ENCODE measurements at places on chromosomes 3 and 15. TPM values are rescaled to one million over a fixed set of nuclear protein-coding genes. Genes with fewer than 3 reads are reported as not detected.

DNA sequence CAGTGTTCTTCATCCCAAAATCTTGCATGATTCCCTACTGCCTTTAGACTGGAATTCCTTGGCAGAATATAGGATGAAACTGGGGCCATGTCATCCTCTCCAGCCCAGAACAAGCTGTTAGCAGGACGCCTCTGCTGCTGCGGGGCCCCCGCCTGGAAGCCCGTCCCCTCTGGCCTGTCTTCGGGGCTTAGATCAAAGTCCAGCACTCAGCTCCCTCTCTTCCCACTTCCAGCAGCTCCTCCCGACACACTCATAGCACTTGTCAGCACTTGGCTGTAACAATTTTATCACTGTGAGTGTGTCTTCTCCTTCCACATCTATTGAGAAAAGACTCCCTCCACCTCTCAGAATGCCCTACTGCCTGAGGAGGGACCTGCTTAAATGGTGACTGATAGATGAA is 112.0 kb upstream of the HACD2 start:
- H3K36me3 ChIP-seq: no peaks in the 10 kb centered on the region
- H3K27me3 ChIP-seq: no peaks in the 10 kb centered on the region
- no peak for DNase-seq
- peaks cover 35% of the 10 kb centered on the region for H3K4me1 ChIP-seq

- no peaks in the 10 kb centered on the region for H3K27me3 ChIP-seq
- no peaks in the 10 kb centered on the region for H3K4me1 ChIP-seq
- H3K36me3 ChIP-seq: no peaks in the 10 kb centered on the region
- H3K27ac ChIP-seq: no peak overlapping the region
- no peak for DNase-seq
Measured at GRCh38 chr3:120244834-120245225, 40.2 kb downstream of the GPR156 start.

GRCh38 chr3:187567661-187568121 is 102.5 kb downstream of the SST start:
- H3K4me1 ChIP-seq: no peaks in the 10 kb centered on the region
- DNase-seq: no peak
- no peak overlapping the region for H3K4me3 ChIP-seq
- H3K36me3 ChIP-seq: no peaks in the 10 kb centered on the region

DNA sequence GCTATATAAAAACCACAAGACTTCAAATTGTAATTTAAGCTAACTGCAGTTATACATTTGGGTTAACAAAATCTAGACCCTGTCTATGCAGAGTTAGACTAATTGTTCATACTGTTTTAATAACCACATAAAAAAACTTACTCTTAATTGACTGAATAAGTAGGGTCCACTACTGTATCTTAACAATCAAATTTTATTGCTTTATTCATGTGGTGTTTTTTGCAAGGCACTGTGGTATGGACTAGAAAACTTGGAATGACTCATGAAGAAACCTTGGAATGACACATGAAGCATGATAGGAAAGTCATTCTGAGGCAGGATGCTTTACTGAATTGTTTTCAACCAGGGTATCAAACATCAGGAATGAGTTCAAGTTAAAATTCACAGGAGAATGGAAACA is 2.3 kb downstream of the SERP1 start:
- H3K27ac ChIP-seq: peak overlapping the region; percentile 98
- peaks cover 2% of the 10 kb centered on the region for H3K4me1 ChIP-seq
- no peaks in the 10 kb centered on the region for H3K36me3 ChIP-seq

GRCh38 chr3:45597581-45597980 is 3.0 kb downstream of the LIMD1 start:
- no peaks in the 10 kb centered on the region for H3K36me3 ChIP-seq
- H3K4me3 ChIP-seq: no peak overlapping the region
- H3K27ac ChIP-seq: no peak overlapping the region
- no peak for DNase-seq

GRCh38 chr3:89260721-89261120 is 153.3 kb downstream of the EPHA3 start:
- no peak overlapping the region for H3K27ac ChIP-seq
- H3K4me3 ChIP-seq: no peak overlapping the region
- H3K4me1 ChIP-seq: no peaks in the 10 kb centered on the region
- H3K27me3 ChIP-seq: no peaks in the 10 kb centered on the region
- DNase-seq: no peak

DNA sequence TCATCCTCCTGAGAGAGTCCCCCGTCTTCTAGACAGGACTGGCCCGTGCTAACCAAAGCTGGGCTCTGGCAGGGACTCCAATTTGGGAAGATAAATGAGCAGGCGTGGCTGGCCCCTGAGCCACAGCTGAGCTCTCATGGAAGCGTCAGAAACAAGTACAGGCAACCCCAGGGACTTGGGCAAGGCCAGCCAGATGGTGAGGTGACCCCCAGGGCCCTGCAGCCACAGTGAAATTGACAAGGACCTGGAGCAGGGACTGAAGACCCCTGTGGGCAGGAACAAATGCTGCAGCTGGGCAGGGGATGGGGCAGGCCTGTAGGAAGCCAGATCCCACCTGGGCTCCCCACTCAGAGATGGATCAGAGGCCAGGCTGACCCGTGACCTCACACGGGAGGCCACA is 32.8 kb upstream of the CGNL1 start:
- no peak for DNase-seq
- H3K27me3 ChIP-seq: no peaks in the 10 kb centered on the region
- no peak overlapping the region for H3K4me3 ChIP-seq
- no peaks in the 10 kb centered on the region for H3K36me3 ChIP-seq

DNA sequence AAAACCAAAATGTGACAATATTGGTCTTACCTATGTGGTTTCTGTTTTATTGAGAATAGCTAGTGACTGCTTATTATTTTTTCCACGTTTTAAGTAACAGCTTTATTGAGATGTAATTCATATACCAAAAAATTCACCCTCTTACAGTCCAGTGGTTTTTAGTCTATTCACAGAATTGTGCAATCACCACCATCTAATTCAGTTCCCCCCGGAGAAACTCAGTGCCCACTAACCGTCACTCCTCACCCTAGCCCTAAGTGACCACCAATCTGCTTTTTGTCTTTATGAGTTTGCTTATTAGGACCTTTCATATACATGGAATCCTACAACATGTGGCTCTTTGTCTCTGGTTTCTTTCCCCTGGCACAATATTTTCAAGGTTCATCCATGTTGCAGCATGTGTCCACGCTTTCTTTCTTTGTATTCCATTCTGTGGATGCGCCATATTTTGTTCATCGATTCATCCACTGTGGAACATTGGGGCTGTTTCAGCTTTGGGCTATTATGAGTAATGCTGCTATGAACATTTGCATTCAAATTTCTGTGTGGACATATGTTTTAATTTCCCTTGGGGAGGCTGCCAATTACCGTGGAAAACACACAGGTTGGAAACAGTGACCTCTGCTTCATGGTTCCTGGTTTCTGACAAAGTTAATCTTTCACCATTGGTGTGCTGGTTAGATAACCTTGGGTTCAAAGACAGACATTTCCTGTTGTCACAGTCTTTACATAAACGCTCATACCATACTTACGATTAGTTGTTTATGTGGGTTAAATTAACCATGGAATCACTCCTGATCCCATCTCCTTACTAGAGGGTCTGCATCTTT is 3.2 kb upstream of the BCL2L10 start:
- no peaks in the 10 kb centered on the region for H3K27me3 ChIP-seq
- no peak for DNase-seq
- H3K4me1 ChIP-seq: peaks cover 1% of the 10 kb centered on the region
- no peak overlapping the region for H3K27ac ChIP-seq
- no peaks in the 10 kb centered on the region for H3K36me3 ChIP-seq
- no peak overlapping the region for H3K4me3 ChIP-seq

DNA sequence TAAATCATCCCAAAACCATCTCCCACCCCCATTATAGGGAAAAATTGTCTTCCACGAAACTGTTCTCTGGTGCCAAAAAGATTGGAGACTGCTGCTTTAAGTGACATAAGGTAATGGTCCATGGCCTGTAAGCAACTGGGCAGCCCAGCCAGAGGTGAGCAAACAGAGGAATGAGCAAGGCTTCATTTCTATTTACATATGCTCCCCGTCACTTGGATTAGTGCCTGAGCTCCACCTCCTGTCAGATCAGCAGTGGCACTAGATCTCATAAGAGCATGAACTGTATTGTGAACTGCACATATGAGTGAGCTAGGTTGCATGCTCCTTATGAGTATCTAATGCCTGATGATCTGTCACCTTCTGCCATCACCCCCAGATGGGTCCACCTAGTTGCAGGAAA is 1159.8 kb upstream of the ALCAM start:
- no peak overlapping the region for H3K4me3 ChIP-seq
- H3K27me3 ChIP-seq: no peaks in the 10 kb centered on the region
- H3K27ac ChIP-seq: no peak overlapping the region

DNA sequence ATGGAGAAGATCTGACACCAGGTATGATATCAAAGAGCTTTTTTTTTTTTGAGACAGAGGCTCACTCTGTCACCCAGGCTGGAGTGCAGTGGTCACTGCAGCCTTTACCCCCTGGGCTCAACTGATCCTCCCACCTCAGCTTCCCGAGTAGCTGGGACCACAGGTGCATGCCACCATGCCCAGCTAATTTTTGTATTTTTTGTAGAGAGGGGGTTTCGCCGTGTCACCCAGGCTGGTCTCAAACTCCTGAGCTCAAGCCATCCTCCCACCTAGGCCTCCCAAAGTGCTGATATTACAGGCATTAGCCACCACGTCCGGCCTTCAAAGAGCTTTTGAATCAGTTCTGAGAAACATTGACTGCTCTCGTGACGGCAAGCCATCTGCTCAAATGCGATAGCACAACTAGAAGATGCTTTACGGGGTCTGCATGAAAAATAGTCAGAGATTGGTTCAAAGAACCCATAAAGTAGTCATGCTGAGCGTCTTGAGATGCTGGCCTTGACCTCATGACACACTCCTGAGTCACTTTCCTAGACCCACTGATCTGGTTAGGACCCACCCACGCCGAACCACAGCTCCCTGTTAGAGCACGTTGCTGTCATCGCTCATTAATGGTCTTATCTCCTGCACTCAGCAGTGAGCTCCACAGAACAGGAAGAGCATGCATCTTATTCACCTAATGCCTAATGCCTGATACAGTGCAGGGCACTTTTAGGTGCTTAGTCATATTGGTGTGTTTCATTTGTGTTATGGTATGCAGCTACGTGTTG is 57.0 kb upstream of the NR2F2 start:
- no peaks in the 10 kb centered on the region for H3K27me3 ChIP-seq
- no peak for DNase-seq
- H3K4me3 ChIP-seq: no peak overlapping the region
- H3K36me3 ChIP-seq: no peaks in the 10 kb centered on the region
- peaks cover 2% of the 10 kb centered on the region for H3K4me1 ChIP-seq
- no peak overlapping the region for H3K27ac ChIP-seq

DNA sequence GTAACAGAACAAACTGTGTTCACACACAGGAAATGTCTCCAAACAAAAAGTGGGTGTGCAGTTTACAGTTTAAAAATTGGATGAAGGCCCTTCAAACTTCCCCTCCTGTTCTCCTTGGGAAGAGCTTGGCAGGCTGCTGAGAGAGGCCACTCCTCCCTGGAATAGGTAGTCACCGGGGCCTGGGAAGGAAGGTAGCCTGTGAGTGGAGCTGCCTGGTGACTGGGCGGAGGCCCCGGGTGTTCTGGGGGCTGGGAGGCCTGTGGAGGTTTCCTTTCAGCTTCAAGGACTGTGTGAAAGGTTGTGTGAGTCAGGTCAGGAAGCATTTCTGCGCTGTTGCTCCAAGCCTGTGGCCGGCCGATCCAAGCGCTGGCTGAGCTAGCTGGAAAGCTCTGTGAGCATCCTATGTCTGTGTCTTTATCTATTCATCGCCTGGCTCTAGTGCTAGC is 14.1 kb downstream of the SLCO3A1 start:
- H3K36me3 ChIP-seq: no peaks in the 10 kb centered on the region
- H3K27me3 ChIP-seq: no peaks in the 10 kb centered on the region
- H3K4me3 ChIP-seq: no peak overlapping the region
- peaks cover 17% of the 10 kb centered on the region for H3K4me1 ChIP-seq
- H3K27ac ChIP-seq: peak overlapping the region; percentile 66
- peak; percentile 80 for DNase-seq

GRCh38 chr3:99777210-99777549 is 40.5 kb upstream of the CMSS1 start:
- H3K36me3 ChIP-seq: no peaks in the 10 kb centered on the region
- H3K4me3 ChIP-seq: no peak overlapping the region
- H3K4me1 ChIP-seq: no peaks in the 10 kb centered on the region

DNA sequence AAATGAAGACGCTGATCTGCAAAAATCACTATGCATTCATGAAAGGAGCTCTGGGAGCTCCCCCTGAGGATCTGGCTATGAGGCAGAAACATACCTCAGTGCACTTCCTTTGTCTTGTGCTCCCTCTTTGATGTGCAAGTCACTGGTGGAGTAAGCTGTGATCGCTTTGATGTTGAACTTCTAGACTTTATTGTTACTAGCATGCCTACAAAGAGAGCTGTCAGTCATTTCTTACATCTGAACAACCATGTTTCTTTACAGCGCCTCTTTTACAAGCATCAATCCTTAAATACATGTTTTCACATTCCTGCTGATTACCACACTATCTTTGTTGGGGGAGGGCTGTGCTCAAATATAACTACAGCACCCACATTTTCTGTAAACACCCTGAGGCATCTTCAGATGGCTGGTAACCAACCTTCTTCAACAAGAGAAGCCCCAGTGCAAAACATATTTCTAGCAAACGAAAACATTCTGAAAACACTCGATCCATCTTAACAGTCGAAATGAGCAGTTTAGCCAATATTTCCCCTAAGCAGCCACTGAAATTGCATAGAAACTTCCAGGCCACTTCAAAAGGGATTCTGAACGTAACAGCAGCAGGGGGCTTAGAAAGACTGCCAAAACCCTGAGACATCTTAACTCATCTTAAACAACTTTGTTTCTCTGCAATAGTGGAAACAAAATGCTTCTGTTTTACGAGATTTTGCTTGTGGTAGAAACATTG is 101.9 kb upstream of the ICE2 start:
- H3K4me1 ChIP-seq: peaks cover 11% of the 10 kb centered on the region
- H3K27me3 ChIP-seq: no peaks in the 10 kb centered on the region
- H3K27ac ChIP-seq: no peak overlapping the region

- no peaks in the 10 kb centered on the region for H3K27me3 ChIP-seq
- no peak overlapping the region for H3K27ac ChIP-seq
- peaks cover 14% of the 10 kb centered on the region for H3K4me1 ChIP-seq
- no peaks in the 10 kb centered on the region for H3K36me3 ChIP-seq
Measured at GRCh38 chr15:85752491-85752961, 42.2 kb downstream of the KLHL25 start.

DNA sequence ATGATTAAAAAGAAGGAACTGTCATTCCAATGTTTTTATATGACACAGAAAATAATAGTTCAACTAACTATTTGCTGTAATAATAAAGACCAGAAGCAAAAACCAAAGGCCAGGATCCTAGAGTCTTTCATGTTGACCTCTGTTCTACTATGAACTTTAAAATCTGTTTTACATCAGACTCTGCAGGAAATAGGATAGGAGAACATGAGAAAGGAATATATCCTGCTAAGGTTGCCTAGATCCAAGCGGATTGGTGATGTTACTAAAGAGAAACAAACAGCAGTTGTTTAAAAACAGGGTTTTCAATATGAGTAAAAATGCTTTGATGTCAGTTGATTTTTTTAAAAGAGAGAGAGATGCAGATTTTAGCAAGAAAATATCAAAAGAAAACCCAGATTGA is 549.6 kb downstream of the ZIC1 start:
- no peaks in the 10 kb centered on the region for H3K4me1 ChIP-seq
- H3K4me3 ChIP-seq: no peak overlapping the region
- no peak for DNase-seq

The EPHB3 gene
- total RNA-seq: 5.6 TPM

The TOP2B gene
- 97.9 TPM for total RNA-seq

The SLC15A2 gene
- 0.61 TPM for total RNA-seq

The ZNF502 gene
- 6.1 TPM for total RNA-seq

The ULK4 gene
- 4.7 TPM for total RNA-seq

The MKRN2OS gene
- total RNA-seq: not detected
